ENCODE measurements at places on chromosomes 13 and 19.

- no peak for DNase-seq
These were observed 65.6 kb downstream of the CELF5 start for GRCh38 chr19:3289971-3290569.

GRCh38 chr19:32901504-32902161 lies 32.1 kb upstream of the SLC7A9 start:
- no peak for DNase-seq

GRCh38 chr19:33424181-33424580 lies 50.7 kb downstream of the CEBPG start:
- DNase-seq: no peak

DNA sequence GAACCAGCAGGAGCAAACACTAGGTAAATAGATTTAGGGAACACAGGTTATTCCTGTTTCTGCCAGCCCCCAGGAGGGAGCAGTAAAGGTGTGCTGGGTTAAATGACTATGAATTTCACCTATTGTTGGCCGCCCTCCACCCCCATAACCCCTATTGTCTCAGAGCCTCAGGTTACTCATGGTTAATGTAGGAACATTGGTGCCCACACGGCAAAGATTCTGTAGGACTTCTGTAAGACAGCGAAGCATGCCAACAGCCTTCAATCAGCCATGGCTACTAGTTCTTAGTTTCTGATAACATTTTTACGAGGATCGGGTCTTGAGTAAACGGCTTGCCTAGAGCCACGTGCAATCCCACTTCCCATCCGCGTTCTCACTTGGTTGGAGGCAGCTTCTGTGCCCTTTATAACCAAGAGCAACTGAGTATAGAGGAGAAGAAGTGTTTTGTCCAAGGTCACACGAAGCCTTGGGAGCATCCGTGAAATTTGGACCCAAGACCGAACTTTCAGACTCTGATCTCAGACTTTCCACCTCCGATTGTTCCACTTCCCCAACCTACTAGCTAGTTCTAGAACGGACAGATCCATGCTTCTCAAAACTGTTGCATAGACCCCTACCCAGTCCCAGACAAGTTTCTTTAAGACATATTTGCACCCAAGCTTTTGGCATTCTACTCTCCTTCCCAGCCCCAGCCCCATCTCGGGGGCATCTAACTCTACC lies 5.1 kb upstream of the CACNG8 start:
- DNase-seq: no peak
